Foreskin melanocyte (primary cell): ENCODE measurements at places on chromosomes 12 and 14.

GRCh38 chr12:58850826-58851225 lies 69.5 kb downstream of the LRIG3 start:
- DNase-seq: no peak

DNA sequence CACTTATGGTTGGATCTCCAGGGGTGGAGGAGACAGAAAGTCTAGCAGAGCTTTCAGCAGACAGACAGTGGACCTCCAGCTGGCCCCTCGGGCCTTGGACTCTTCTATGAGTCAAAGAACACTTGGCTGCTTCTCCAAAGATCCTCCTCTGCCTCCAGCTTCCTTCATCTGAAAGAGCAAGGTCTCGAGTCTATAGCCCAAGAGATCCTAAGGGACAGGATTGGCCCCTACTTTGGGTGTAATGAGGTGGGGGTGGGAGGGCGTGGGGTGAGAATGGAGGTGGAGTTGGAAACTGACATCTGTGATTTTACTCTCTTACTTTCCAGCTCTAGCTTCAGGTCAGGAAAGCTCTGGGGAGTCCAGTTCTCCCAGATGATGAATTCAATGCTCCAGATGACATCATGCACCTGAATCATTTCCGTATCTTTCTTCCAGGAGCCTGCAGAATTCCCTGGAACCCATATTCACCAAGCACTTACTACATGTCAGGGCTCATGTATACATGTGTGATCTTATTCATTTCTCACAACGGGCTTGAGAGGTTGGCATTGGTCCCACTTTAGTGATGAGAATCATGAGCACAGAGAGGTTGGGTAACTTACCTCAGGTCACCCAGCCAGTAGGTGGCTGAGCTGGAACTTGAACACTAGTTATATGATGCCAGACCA lies 10.2 kb upstream of the PGF start:
- DNase-seq: no peak

DNA sequence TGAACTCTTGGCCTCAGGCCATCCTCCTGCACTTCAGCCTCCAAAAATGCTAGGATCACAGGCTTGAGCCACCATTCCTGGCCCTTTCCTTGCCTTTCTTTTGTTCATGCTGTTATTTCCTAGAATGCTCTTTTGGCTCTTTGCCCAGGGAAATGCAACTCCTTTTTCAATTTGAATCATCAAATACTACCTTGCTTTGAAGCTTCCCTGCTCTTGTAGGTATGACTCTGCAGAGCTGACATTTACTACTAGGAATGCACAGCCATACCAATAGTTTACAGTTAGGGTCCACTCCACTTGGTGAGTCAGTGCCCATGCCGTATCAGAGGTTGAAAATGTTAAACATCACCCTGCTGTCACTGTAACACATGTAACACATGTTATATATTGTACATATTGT lies 107.0 kb upstream of the CRY1 start:
- DNase-seq: no peak

DNA sequence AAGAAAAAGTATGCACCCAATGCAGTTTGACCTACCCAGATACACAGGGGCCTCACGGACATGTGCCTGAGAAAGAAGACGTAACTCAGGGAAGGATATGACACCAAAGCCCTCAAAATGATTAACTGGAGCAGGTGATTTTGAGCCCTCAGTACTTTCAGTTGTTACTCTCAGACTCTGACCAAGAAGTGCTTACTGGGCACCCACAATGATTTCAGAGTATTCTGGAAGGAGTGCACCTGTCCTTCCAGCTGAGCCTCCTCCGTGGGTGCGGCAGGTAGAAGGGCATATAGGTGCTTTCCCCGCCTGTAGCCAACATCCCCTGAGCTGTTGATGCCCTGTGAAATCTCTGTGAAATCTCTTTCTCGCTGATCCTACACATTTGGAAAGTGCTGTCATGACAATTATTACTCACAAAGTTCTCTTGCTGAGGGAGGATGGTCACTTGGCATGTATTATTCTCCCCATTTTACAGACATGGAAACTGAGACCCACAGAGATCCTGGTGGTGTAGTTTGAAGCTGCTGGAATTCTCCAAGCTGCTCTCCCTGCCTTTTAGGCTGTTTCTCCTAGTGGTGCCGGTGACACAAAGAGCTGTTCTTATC lies 154.3 kb upstream of the CCND2 start:
- DNase-seq: no peak

GRCh38 chr14:65016471-65016870 lies 29.8 kb downstream of the FNTB start:
- peak; percentile 72 for DNase-seq
